Effector memory CD8-positive, alpha-beta T cell (primary cell): ENCODE measurements at places on chromosomes 13 and 19.

- no peak overlapping the region for H3K4me3 ChIP-seq
- no peak overlapping the region for H3K27ac ChIP-seq
- H3K4me1 ChIP-seq = no peaks in the 10 kb centered on the region
Measured at GRCh38 chr13:107669391-107669993, 545.8 kb downstream of the LIG4 start.

GRCh38 chr13:24341439-24341838 is 32.1 kb downstream of the C1QTNF9 start:
- H3K4me1 ChIP-seq = no peaks in the 10 kb centered on the region
- no peak overlapping the region for H3K4me3 ChIP-seq
- H3K36me3 ChIP-seq = no peaks in the 10 kb centered on the region
- DNase-seq = no peak

DNA sequence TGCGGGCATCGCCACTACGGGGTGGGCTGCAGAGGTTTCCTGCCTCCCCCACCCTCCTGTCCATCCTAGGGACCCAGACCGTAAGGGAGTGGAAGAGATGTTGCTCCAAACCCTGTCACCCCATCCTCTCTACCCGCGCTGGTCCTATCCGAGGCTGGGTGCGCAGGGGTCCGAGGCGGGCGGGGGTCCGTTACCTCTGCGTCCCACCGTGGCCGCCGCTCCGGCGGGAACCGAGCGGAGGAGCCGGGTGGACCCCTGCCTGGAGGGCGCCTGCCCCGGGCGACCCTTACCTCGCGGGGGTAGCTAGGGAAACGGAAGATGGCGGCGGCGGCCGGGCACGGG is at the start of gene DGKH:
DGKH (plus strand) TSS at position 307 of the 342 bp plus-strand sequence. CDS start 126 bp downstream, outside the sequence.
- peak within 1 kb of the TSS; percentile 69 for H3K27ac ChIP-seq
- DNase-seq = no peak
- peak within 1 kb of the TSS; percentile 94 for H3K4me3 ChIP-seq
- H3K27me3 ChIP-seq = no peaks in the 10 kb centered on the region
- H3K36me3 ChIP-seq = no peaks in the 10 kb centered on the region
- H3K4me1 ChIP-seq = peaks cover 12% of the 10 kb centered on the region

- no peak overlapping the region for H3K4me3 ChIP-seq
- H3K27me3 ChIP-seq = no peaks in the 10 kb centered on the region
- peaks cover 3% of the 10 kb centered on the region for H3K36me3 ChIP-seq
- no peak for DNase-seq
- H3K4me1 ChIP-seq = peaks cover 6% of the 10 kb centered on the region
- H3K27ac ChIP-seq = peak overlapping the region; percentile 41
Measured at GRCh38 chr19:44718441-44719261, 19.7 kb downstream of the CEACAM16 start.

DNA sequence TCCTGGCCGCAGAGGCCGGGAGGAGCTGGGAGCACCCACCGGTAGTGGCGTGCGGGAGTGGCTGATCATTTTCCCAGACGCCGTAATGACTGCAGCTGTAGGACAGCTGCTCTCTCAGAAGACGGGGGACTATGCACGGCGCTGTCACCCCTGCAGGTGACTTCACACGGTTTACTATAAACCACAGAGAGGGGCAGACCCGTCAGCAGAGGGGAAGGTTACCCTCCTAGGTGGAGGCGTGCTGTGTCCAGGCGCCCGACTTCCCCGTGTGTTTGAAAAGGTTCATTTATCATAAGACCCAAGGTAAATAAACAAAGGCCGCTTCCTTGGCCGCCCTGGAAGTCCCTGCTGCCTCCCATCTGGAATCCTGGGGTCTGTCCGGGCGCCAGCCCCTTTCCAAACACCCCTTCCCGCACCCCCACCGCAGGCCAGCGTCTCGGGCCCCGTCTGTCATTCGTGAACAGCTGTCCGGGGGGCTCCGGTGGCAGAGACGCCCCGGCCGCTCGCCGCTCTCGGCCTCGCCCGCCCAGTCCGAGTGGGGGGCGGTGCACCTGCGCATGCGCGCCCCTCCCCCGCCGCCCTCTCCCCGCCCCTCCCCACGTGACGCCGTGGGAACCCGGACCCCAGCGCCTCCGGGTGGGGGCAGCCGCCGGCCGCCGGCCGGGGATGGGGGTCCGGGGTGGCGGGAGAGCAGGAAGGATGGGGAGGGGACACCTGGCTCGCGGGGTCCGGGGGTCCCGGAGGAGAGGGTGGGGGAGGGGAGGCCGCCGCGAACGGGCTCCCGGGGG is 915 bp downstream of the SHC2 start:
- H3K27me3 ChIP-seq = peaks cover 18% of the 10 kb centered on the region

DNA sequence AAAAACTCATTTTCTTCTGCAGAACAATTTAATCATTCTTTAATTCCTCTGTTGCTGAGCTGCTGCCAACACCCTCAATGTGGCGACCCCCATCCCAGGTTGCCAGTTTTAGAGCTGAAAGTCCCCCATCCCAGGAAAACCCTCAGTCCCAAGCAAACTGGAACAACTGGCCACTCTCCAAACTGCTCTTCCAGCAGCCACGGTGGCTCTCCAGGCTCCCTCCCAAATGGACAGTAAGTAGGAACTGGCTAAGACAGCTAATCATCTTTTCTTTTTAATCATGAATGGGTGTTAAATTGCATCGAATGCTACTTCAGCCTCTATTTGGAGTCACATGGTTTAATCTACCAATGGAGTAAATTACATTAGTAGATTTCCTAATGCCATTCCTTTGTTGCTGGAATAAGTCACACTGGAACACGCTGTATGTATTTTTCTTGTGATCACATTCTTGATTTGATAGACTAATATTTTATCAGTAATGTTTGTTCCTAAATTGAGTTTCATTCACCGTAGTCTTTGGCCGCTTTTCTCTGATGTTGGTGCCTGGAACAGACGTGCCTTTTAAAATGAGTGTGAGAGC is 33.7 kb upstream of the VSTM2B start:
- peaks cover 8% of the 10 kb centered on the region for H3K4me1 ChIP-seq
- H3K36me3 ChIP-seq = no peaks in the 10 kb centered on the region
- peaks cover 32% of the 10 kb centered on the region for H3K27me3 ChIP-seq

- no peaks in the 10 kb centered on the region for H3K4me1 ChIP-seq
- H3K27ac ChIP-seq = no peak overlapping the region
- peaks cover 12% of the 10 kb centered on the region for H3K27me3 ChIP-seq
- no peak overlapping the region for H3K4me3 ChIP-seq
- no peaks in the 10 kb centered on the region for H3K36me3 ChIP-seq
Measured at GRCh38 chr13:94992036-94992960, 280.0 kb upstream of the SOX21 start.

GRCh38 chr13:109785892-109786450 is 412 bp downstream of the IRS2 start:
- H3K27me3 ChIP-seq = peaks cover 8% of the 10 kb centered on the region
- H3K4me1 ChIP-seq = no peaks in the 10 kb centered on the region

GRCh38 chr13:74306496-74306895 is 172.3 kb upstream of the KLF12 start:
- no peak for DNase-seq
- H3K4me3 ChIP-seq = no peak overlapping the region
- no peak overlapping the region for H3K27ac ChIP-seq
- H3K27me3 ChIP-seq = no peaks in the 10 kb centered on the region
- no peaks in the 10 kb centered on the region for H3K36me3 ChIP-seq

- H3K27ac ChIP-seq = no peak overlapping the region
- H3K36me3 ChIP-seq = no peaks in the 10 kb centered on the region
- H3K4me3 ChIP-seq = no peak overlapping the region
- DNase-seq = no peak
- no peaks in the 10 kb centered on the region for H3K27me3 ChIP-seq
Measured at GRCh38 chr13:103276775-103277498, 210.7 kb upstream of the SLC10A2 start.

DNA sequence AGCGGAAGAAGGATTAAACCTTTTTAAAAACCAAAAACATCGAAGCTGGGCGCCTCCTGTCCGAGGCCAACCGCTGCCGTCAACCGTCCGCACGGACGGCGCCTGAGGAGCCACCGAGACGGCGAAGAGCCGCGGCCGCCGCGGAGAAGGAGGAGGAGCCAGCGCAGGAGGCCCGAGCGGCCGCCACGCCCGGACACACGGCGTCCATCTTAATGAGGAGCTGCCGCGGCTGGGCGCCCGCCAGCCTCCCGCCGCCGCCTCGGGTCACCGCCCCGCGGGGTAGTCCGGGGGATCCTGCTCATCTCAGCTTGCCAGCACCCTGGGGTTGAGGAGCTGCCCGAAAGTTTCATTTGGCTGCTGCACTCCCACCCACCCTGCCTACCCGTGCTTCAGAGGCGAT is 10.6 kb downstream of the ZSCAN1 start:
- H3K27me3 ChIP-seq = no peaks in the 10 kb centered on the region
- H3K27ac ChIP-seq = no peak overlapping the region
- H3K4me3 ChIP-seq = no peak overlapping the region
- H3K36me3 ChIP-seq = no peaks in the 10 kb centered on the region
- H3K4me1 ChIP-seq = no peaks in the 10 kb centered on the region
- no peak for DNase-seq

DNA sequence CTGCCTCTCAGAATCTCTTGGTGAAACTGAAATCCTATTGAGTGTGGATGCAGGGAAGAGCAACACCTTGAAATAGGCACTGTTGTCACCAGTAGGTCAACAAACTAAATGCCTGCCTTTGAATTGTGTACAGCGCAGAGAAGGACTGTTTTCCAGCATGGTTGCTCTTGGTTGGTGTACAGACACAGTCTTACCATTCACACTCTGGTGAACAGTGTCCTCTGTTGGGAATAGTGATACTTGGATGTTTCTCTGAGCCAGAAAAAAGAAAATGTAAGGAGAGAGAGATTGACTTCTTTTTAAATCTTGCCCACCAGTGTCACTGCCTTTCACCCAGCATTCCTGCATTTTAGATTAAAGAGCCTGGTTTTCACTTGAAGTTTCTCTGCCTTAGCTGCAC is 179.7 kb downstream of the STK24 start:
- H3K27ac ChIP-seq = no peak overlapping the region
- no peak overlapping the region for H3K4me3 ChIP-seq
- H3K36me3 ChIP-seq = no peaks in the 10 kb centered on the region
- no peak for DNase-seq

DNA sequence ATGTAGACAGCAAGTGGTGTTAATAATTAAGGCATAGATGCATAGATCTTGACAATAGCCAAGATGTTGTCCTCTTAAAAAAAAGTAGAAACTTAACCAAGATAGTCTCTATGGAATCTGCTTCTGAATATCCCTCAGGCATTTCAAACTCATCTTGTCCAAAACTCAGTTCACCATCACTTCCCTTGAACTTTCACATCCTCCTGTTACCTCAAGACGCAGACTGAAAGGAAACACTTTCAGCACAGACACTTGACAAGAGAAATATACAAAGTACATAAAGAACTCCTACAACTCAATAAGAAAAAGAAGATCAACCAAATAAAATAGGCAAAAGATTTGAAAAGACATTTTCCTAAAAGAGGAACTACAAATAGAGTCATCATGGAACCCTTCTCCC is 451.1 kb downstream of the FOXO1 start:
- H3K27me3 ChIP-seq = no peaks in the 10 kb centered on the region
- H3K36me3 ChIP-seq = no peaks in the 10 kb centered on the region
- no peak for DNase-seq
- peaks cover 8% of the 10 kb centered on the region for H3K4me1 ChIP-seq
- no peak overlapping the region for H3K4me3 ChIP-seq
- H3K27ac ChIP-seq = no peak overlapping the region

GRCh38 chr19:19342086-19343015 is 21.7 kb downstream of the MAU2 start:
- no peaks in the 10 kb centered on the region for H3K27me3 ChIP-seq
- H3K27ac ChIP-seq = no peak overlapping the region
- no peak for DNase-seq
- no peak overlapping the region for H3K4me3 ChIP-seq
- peaks cover 71% of the 10 kb centered on the region for H3K36me3 ChIP-seq

GRCh38 chr13:32045982-32046785 is 14.6 kb downstream of the FRY start:
- no peak for DNase-seq
- peaks cover 24% of the 10 kb centered on the region for H3K4me1 ChIP-seq
- no peak overlapping the region for H3K27ac ChIP-seq
- no peak overlapping the region for H3K4me3 ChIP-seq
- no peaks in the 10 kb centered on the region for H3K27me3 ChIP-seq

- no peaks in the 10 kb centered on the region for H3K4me1 ChIP-seq
- H3K27me3 ChIP-seq = no peaks in the 10 kb centered on the region
- H3K36me3 ChIP-seq = no peaks in the 10 kb centered on the region
- no peak overlapping the region for H3K27ac ChIP-seq
- no peak overlapping the region for H3K4me3 ChIP-seq
- no peak for DNase-seq
Measured at GRCh38 chr13:88429862-88430261, 758.7 kb downstream of the SLITRK5 start.

- H3K27ac ChIP-seq = no peak overlapping the region
- H3K4me3 ChIP-seq = no peak overlapping the region
- H3K4me1 ChIP-seq = no peaks in the 10 kb centered on the region
- no peaks in the 10 kb centered on the region for H3K36me3 ChIP-seq
Measured at GRCh38 chr13:30037306-30037705, 186.9 kb upstream of the UBL3 start.

DNA sequence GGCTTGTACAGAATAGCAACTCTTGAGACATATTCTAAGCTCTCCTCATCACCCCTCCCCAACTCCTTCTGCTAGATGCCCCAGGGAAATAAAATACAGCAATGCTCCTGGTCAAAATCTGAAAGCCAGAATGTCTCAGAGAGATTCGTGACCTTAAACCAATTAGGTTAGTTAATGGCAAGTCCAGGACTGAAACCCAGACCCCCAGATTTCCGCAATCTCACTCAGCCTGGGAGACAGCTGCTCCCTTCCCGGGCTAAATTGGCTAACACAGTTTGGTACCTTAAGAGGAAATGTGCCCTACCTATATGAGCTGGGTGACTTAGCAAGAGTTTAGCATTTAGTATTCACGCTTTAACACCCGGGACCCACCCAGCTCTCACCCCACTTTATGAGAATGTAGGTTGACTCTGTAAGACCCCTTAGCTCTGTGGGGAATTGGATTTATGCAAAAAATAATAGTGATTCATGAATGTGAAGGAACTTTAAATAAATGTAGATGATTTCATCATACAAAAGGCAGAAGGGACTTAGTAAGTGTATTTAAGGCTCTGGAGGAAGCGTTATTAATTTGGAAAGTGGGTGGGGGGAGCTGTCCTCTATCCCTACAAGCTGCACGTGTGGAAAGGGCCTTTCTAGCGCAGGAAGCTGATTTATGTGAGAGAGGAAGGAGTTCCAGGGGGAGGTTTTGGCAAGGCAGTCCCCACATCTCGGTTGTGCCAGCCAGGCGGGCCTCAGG is 1.1 kb downstream of the DLEU7 start:
- no peaks in the 10 kb centered on the region for H3K36me3 ChIP-seq
- no peak overlapping the region for H3K4me3 ChIP-seq
- H3K27ac ChIP-seq = no peak overlapping the region
- H3K4me1 ChIP-seq = peaks cover 6% of the 10 kb centered on the region
- peaks cover 6% of the 10 kb centered on the region for H3K27me3 ChIP-seq
- DNase-seq = no peak

DNA sequence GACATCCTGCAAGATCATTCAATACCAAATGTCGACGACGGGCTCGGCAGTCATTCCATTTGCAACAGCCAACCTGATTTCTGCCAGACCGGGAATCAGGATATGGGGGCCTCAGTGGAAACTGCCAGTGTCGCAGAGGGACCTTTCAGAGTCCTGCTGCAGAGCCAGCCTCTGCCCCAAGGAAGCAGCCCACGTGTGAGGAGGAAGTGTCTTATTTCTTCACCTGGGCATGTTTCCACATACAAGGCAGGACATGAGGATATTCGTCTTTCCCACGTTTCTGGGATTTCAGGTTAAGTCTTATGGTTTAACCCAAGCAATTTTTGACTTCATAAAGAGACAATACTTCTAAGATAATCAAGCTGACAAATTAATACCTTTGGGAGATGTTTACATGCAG is 69.9 kb downstream of the ABCC4 start:
- no peak overlapping the region for H3K27ac ChIP-seq
- H3K27me3 ChIP-seq = no peaks in the 10 kb centered on the region
- peaks cover 3% of the 10 kb centered on the region for H3K36me3 ChIP-seq
- no peak overlapping the region for H3K4me3 ChIP-seq

- H3K36me3 ChIP-seq = no peaks in the 10 kb centered on the region
- no peaks in the 10 kb centered on the region for H3K4me1 ChIP-seq
- peaks cover 26% of the 10 kb centered on the region for H3K27me3 ChIP-seq
- no peak overlapping the region for H3K27ac ChIP-seq
Measured at GRCh38 chr13:60210510-60211330, 47.0 kb upstream of the DIAPH3 start.
